ENCODE measurements at places on chromosomes 12 and 14.

DNA sequence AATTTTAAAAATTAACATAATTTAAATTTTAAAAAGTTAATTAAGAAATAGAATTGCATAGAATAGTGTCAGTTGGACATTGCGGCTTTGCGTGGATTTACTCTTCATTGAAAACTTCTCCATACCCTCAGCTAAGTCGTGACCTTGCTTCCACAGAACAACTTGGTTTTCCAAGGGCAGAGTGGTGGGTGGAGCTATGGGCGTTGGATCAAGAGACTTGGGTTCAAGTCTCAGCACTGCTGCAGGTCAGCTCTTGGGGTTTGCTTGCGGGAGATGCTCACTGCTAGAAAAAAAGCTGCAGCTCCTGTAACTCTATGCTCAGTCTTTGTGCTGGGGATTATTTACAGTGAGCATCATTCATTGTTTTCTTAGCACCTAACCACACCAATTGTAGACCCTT is 133.7 kb downstream of the PRIMA1 start:
- DNase-seq: no peak

GRCh38 chr14:44494137-44494536 is 12.9 kb downstream of the FSCB start:
- DNase-seq: no peak

DNA sequence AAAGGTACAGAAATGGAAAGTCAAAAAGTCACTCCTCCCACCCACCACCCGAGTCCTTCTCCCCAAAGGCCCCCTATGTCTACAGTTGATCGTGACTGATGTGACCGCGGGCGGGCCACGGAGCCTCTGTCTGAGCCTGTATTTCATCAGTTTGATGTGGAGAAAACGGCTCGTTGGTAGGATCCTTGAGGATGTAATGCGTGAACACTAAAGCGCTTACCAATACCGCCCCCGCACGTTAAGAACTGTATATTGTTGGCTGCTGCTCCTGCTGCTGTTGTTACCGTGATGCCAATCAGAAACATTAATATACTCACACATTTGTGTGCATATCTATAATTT is 24.6 kb upstream of the UBC start:
- no peak for DNase-seq

- DNase-seq: no peak
Measured at GRCh38 chr12:45285717-45286116, 69.8 kb downstream of the ANO6 start.

GRCh38 chr12:51087818-51088217 is 4.4 kb upstream of the CSRNP2 start:
- DNase-seq: no peak

GRCh38 chr12:38154096-38155019 is 162.2 kb upstream of the ALG10B start:
- no peak for DNase-seq

- DNase-seq: no peak
Measured at GRCh38 chr12:89862511-89863445, 154.1 kb upstream of the ATP2B1 start.

- no peak for DNase-seq
Measured at GRCh38 chr14:75368333-75368732, 59.5 kb upstream of the JDP2 start.

- no peak for DNase-seq
Measured at GRCh38 chr12:101729842-101730241, 9.4 kb downstream of the SYCP3 start.

- DNase-seq: no peak
Measured at GRCh38 chr12:108905725-108906124, 25.8 kb downstream of the DAO start.

- DNase-seq: no peak
Measured at GRCh38 chr12:7046383-7047105, 14.0 kb upstream of the C1S start.

DNA sequence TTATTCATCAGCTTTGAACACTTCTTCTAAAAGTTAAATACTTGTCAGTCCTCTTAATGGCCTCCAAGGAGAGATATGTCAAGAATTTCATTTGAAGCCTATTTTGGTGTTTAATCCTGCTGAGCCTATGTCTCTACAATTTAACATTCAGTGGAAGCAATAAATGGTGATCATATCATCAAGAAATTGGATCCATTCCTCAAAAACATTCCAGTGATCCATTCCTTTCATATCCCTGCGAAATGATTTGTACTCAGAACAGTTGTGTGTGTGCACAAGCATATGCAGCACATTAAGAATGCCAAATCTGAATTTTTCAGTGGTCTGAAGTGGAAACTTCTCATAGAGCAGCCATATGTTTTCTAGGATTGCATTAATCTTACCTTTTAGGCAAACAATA is 373.7 kb upstream of the SYT1 start:
- no peak for DNase-seq

GRCh38 chr14:52740751-52741150 is 10.8 kb downstream of the STYX start:
- no peak for DNase-seq

DNA sequence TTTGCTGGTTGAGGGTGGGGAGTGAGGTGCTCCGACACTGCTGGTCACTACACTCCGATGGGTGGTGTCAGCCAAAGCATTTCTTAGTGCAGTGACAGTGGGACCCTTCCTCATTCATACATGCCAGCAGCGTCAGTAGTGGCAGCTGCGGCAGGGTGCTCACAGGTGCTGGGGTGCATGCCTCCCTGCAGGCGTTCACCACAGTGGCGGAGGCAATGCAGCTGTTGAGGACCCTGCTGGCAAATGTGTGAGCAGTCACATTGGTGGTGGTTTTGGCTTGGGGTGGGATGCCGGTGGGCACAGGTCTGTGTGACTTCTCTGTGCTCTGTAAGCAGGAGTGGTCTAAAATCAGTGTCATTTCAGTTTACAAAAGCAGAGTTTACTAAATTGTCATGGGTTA is 464.6 kb downstream of the FUT8 start:
- DNase-seq: no peak

DNA sequence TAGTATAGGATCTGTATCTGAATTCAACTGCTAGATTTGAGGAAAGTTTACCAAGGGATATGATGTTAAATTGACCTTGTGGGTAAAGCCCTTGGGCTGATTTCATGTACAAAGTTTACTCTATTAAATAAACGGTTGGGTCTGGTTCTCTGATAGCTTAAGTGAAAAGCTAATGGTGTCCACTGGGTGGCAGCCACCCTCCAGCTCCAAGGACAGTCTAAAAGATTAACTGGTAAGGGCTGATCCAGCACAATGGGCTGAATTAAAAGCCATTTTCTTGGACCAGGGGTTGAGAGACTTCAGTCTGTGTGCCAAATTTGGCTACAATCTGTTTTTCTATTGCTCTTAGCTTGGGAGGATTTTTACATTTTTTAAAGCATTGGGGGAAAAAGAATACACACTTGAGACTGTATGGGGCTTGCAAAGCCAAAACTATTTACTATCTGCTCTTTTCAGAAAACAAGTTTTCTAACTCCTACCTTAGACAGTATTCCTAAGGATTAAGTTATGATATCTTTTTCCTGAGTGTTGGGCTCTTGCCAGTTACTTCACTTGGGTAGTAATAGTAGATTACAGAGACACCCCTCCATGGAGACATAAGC is 116.5 kb downstream of the GPHN start:
- DNase-seq: no peak

DNA sequence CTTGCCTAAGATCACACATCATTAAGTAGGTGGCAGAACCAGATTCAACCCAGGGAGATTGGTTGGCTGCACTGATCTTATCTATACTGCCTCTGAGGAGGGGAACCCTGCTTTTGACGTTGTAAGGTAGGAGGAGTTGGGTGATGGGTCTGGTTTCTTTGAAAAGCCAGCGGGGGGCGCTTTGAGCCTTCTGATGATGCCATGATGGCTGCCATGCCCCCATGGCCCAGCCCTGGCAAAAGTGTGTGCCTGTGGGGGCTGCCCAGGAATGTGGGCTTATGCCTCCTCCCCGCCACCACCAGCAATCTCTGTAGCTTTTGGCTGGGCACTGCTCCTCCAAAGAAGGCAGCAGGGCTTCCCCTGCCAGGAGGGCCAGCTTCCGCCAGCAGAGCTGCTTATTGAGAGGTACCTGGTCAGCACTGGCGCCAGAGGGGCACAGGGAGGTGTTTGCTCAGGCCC is 224.3 kb downstream of the SLC41A2 start:
- DNase-seq: no peak

- peak; percentile 38 for DNase-seq
Measured at GRCh38 chr12:107564946-107565345, 120.7 kb upstream of the PWP1 start.

GRCh38 chr14:22478670-22479069 is 110.4 kb downstream of the DAD1 start:
- DNase-seq: no peak

GRCh38 chr12:1936406-1937320 is 18.2 kb upstream of the CACNA2D4 start:
- peak; percentile 47 for DNase-seq

DNA sequence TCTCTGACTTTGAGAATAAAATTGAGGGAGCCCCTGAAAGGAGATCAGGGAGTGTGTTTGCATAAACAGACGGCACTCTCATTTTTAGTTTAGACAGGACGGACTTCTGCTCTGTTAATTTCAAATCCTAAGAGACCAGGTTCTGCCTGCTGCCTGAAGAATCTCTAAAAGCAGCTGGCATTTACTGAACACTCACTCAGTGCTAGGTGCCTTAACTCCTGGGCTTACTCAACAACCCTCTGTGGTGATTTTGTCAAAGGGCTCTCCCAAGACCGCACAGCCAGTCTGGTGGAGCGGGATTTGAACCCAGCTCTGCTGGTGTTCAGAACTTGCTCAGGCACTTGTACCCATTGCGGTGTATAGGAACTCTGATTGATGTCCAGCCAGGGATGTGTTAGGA is 2.2 kb downstream of the ORAI1 start:
- no peak for DNase-seq

Measured in NCI-H1436 (cell line).